Hematopoietic multipotent progenitor cell (in vitro differentiated cells): ENCODE measurements at places on chromosomes 1 and 21.

DNA sequence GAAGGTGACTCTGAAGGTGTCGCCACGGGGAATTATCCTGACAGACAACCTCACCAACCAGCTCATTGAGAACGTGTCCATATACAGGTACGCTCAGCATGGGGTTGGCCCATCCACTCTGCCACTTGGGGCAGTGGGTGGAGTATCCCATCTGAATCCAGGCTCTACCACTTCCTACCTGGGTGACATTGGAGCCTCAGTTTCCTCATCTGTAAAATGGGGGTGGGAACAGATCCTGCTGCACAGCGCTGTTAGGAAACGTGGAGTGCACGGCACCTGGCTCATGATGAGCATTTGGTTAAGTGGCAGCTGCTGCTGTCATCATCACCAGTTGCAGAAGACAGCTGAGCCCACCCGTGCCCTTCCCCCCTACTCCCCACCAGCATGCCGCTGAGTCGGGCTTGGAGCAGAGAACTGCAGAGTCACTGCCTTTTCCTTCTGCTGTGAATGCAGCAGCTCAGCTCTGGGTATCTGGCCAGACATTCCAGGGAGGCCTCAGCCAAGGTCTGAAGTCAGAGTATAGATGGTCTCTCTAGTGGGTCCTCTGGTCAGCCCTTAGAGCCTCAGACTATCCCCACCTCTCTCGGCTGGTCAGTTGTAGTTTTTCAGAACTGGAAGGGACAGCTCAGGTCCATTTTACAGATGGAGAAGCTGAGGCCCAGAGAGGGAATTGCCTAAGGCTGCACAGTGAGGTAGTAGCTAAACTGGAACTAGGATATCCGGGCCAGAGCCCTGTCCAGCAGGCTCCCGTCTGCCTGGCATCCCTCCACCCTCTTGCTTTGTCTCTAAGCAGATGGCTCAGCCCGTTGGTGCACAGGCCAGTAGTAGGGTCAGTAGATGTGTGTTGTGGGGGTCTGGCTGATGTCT lies 11.7 kb downstream of the LDLRAP1 start:
- DNase-seq, result no peak

GRCh38 chr1:76463278-76463677 lies 388.7 kb downstream of the ST6GALNAC3 start:
- no peak for DNase-seq

DNA sequence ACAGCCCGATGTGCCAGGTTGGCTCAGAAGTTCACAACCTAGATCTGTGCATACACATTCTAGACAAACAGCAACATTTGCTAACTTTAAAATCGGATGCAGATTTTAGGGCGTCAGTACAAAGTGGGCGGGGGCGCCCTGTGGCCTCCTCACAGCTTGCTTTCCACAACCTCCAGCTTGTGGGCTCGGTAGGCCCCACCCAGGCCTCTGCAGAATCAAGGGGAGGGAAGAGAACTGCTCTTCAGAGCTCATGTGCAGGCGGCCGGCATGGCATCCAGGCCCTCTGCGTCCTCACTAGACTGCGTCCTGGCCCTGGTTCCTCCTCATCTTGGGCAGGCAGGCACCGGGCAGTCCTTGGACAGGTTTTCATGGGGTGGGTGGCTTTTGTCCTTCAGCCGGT lies 59.3 kb downstream of the AJAP1 start:
- DNase-seq, result no peak

GRCh38 chr1:179743679-179744400 lies 749 bp downstream of the FAM163A start:
- no peak for DNase-seq

GRCh38 chr1:43835082-43836021 lies 98.2 kb upstream of the ARTN start:
- no peak for DNase-seq

DNA sequence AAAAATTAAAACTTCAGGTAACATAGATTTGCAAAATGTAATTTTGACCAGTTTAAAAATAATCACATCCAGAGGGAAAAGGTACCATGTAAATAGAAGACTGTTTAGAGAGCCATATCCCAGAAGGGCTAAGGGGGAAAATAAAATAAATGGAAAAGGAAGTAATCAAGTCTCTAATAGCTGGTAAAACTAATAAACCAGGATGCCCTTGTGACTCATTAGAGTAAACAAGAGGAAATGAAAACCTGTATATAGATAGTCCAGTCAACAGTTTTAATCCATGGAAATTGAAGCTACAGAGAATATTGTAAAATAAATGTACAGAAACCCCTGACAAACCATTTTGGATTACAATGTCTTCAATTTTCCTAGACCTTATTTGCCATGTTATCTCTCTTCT lies 698.0 kb upstream of the RGS18 start:
- no peak for DNase-seq

GRCh38 chr1:17060306-17060749 lies 6.5 kb upstream of the SDHB start:
- no peak for DNase-seq

DNA sequence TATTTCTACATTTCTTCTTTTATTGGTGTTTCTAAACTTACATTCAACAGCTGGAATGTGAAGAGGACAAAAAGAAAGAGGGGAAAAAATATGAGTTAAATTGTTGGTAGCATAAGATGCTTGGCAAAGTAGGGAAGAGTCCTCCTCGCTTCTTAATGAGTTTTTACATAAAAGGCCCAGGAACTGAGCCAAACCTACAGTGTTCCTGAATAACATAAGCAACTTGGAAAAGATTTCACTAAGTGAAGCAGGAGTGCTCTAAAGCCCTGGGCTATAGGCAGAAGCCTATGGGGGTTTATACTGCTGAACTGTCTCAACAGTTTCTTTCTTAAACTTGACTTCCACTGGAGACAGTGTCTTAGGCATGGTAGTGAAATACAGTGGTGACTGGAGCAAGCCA lies 115.0 kb upstream of the USP25 start:
- no peak for DNase-seq

DNA sequence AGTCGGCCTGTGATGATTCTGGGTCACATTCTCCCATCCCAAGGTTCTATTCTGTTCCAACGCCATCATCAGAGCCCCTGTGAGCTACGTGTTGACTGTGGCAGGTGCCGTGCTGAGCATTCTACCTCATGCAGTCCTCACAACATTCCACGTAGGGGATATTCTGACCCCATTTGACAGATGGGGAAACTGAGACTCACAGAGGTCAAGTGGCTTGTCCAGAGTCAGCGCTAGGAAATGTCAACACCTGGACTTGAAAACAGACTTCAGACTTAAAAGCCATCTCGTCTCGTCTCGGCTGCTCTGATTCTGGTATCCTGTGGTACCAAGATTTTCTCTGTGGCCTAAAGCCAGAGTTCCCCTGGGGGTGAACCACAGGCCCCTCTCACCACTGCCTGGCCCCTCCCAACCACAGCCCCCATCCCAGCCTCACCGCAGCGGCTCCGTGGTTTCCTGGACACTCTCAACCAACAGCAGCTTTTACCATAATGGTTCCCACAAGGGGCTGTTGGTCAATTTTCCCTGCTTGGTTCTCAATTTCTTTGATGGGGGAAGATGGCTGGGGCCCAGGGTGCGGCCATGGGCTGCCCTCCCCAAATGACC lies 39.6 kb downstream of the SDC3 start:
- DNase-seq, result peak; percentile 82

DNA sequence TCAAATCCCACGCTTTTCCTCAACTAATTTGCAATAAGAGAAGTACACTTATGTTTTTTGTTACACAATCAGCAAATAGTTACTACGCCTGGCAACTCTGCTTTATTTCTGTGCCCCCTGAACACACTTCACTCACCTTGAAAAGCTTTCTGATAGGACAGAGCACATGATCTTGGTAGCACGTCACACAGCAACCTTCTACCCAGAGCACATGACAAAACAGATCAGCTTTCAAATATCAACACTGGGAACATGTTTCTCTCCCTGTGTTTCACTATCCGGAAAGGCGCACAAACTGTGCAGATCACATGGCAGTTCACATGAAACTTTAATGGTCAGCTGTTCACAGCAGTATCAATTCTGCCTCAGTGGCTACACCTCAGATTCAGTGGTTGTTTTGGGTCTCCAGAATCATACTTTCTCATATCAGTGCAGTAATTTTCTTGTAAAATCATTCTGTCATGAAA lies 2.2 kb downstream of the SLC19A2 start:
- DNase-seq, result no peak

DNA sequence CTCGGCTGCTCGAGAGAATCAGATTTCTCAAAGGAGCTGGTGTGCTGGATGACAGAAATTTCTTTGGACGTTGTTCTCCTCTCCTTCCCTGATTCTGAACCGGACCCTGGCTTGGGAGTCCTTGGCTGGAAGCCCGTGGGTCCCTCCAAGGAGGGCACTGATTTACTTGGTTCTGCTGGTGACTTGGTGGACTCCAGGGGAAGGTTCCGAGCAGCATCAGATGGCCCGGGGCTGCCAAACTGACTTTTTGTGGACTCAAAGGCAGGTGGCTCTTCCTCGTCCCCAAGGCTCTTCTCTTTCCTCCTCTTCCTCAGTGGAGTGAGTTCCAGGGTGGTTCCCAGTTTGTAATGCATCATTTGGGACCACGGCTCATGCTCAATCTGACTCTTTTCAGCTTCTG lies 97.9 kb upstream of the EDN2 start:
- no peak for DNase-seq

GRCh38 chr1:43298055-43298454 lies 2.7 kb upstream of the TIE1 start:
- DNase-seq, result no peak

DNA sequence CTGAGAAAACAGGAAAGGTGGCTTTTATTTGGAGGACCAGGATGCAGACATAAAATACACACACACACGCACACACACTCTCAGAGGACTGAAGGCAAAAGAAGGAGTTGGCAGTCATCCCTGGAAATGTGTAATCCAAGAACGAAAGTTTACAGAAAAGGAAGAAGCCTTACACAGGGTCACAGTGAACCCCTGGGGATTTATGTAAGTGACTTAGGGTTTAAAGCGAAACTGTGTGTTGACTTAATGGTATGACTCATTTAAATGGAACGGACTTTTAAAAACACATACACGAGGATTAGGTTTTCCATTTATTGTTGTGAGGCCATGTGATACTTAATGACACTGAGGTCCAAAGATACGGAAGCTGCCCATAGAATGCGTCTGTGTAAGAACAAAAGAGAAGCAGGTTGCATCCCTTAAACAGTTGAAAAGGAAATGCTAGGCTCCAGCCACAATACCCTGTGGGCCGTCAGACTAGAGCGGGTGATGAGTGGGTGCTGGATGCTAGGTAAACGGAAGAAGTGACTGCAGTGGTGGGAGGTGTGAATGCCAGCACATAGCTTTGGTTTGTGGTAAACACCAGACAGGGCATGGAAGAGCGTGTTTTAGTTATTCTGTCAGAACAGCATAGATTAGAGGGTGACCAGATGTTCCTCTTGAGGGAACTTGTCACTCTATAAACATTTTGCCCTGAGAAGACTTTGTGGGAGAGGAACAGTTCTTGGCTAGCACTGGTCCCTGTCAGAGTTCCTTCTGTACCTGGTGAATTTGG lies 21.6 kb upstream of the BCL10 start:
- no peak for DNase-seq

- no peak for DNase-seq
Observed at GRCh38 chr1:82919837-82920236, 1079.1 kb downstream of the TTLL7 start.

- no peak for DNase-seq
Observed at GRCh38 chr1:86239894-86240293, 83.3 kb upstream of the COL24A1 start.

- DNase-seq, result peak; percentile 11
Observed at GRCh38 chr1:234409328-234409727, 36.1 kb downstream of the COA6 start.

- DNase-seq, result no peak
Observed at GRCh38 chr1:207109004-207109403, 5.0 kb downstream of the C4BPA start.

DNA sequence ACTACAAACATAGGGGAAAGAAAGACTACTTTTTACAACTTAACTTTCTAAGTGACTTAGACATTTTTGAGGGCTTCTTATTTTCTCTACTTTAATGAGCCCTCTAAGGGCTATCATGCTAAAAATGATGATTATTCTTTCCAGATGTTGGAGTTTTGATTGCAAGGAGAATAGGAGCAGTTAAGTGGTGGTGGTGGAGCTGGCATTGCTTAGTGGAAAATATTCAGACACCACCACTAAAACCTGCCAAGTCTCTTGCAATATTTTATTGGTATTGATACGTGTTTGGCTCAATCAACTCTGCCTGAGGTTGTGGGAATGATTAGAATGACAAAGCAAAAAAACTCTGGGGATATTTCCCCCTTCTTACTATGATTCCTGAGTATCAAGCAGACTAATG lies 82.6 kb upstream of the PTGFR start:
- no peak for DNase-seq

DNA sequence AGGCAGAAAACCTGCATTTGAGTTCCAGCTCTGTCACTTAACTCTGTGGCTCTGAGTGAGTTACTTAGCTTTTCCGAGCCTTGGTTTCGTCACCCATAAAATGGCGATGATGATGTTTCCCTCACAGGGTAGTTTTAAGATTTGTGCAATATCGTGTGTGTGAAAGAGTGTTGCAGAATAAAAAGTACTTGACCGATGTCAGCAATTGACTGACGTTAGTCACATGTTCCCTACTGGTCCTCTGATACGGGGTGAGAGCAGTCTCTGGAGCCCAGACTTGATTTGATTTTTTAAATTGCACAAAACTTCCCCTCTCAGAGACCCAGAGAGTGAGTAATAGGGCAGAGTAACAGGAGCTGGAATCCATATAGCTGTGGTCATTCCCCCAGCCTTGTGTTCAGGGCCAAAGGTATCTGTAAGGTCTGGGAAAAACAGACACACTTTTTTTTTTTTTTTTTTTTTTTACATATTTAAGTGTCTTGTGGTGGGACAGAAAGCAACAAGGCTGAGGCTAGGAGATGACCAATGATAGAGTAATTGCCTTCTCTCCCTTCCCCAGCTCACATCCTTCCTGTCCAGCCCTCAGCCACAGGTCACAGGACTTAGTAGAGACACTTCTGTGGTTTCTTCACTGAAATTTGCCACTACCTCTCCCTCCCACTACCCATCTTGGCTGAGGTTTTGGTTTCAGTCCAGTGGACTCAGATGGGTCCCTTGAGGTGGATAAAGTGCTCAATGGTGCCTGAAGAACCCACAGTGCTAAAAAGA lies 2.0 kb downstream of the FCER1G start:
- DNase-seq, result no peak

- DNase-seq, result no peak
Observed at GRCh38 chr1:84350550-84350949, 47.7 kb upstream of the DNASE2B start.

DNA sequence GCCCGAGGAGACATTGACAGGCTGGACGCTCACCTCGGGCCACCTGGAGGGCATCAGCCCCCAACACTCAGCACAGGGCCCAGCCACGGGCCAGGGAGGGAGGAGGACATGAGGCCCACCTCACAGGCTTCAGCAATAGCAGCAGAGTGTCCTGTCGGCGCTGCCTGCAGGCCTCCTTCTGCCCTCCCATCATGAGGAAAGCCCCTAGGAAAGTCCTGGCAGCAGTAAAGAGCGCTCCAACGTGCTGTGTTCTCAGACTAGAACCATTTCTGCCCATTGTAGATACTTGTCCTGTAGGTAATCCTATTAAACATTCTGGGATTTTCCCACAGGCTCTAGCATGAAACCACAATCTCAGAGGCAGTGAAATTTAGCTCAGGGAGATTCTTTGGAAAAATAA lies 62.0 kb upstream of the GALNT2 start:
- DNase-seq, result no peak

- DNase-seq, result no peak
Observed at GRCh38 chr1:86542631-86543030, 4.2 kb upstream of the CLCA4 start.

GRCh38 chr1:243798726-243799125 lies 51.3 kb downstream of the AKT3 start:
- no peak for DNase-seq
